ENCODE measurements at places on chromosomes 13 and 19.
A peak's percentile ranks its signal among the peaks of the same experiment; 100 is the strongest.

- DNase-seq: no peak
These were observed 16.0 kb downstream of the CDX2 start for GRCh38 chr13:27952876-27953675.

DNA sequence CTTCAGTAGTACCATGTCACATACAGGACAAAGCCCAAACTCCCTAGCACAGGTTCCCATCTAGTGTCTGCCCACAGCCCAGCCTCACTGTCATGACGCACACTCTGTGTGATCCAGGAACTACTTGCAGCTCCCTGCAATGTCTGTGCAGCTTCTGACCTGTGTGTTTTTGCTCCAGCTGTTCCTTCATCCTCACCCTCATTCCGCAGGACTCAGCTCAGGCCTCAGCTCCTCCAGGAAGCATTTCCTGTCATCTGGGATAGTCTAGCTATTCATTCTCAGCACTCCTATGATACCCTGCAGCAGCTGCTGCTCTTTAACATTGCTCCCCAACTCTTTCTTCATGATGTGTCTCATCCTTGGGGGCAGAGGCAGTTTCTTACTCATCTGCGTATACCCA, 56.1 kb downstream of the ENOX1 start:
- DNase-seq: no peak

DNA sequence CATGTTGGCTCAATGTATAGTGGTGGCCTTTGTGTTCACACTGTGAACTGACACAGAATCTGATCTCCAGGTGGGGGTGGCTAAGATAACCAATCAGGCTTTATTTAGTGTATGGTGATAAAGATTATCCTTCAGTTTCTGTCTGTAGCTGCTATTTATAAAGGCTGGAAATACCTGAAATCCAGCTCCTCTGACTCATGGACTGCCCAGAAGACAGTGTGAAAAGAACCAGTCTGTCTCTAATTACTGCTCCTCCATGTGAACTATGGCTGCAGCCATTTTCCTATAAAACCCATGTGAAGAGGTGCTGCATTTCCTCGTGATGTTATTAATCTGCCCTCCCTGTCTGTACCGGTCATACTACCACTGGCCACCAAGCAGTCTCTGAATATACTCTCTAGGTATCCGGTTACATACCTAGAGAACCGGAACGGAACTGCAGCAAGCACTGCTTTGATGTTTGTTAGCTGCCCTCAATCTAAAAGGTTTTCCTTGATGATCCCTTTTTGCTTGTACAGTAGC, 238.0 kb downstream of the LHFPL6 start:
- DNase-seq: no peak

GRCh38 chr19:50323782-50324133, 5.4 kb downstream of the KCNC3 start:
- DNase-seq: no peak

- DNase-seq: peak; percentile 56
These were observed 4.3 kb upstream of the IFNL2 start for GRCh38 chr19:39263912-39264305.

DNA sequence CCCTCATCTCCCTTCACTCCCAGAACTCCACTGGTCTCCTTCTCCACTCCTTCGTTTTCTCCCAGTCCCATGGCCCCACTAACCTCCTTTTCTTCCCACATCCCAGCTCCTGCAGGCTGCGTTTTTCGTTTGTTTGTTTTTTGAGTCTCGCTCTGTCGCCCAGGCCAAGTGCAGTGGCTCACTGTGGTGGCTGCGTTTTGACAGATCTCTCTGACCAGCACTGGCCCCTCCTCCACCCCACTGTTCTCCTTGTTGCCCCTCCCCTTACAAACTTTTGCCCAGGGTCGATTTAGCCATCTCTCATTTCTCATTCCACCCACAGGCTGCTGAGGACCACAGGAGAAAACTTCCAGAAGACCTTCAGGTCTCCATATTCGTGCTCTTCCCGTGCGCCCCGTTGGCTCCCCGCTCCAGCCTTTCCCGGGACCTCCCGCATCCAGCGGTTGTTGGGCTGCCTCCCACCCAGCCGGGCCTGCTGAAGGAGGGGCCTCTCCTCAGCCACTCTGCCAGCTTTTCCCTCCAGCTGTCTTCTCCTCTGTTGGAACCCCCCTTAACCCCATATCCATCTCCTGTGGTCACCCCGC, 40.6 kb upstream of the GJB6 start:
- DNase-seq: no peak

GRCh38 chr13:102172406-102172805, 229.4 kb downstream of the FGF14 start:
- no peak for DNase-seq

DNA sequence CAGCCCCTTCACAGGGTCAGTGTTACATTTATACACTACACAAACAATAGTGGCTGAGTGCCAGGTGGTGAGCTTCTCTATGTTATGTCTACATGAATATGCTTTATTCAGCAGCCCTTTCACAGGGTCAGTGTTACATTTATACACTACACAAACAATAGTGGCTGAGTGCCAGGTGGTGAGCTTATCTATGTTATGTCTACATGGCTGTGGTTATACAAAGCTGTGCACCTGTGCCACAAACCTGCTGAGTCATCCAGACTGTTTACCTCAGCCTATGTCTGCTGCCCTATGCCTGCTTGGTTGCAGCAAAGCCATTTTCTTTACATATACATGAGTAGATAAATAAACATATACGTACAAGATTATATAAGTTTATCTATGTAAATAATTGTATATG, 76.5 kb downstream of the ZNF726 start:
- no peak for DNase-seq

GRCh38 chr19:47109177-47109540, 4.4 kb downstream of the ZC3H4 start:
- DNase-seq: no peak

DNA sequence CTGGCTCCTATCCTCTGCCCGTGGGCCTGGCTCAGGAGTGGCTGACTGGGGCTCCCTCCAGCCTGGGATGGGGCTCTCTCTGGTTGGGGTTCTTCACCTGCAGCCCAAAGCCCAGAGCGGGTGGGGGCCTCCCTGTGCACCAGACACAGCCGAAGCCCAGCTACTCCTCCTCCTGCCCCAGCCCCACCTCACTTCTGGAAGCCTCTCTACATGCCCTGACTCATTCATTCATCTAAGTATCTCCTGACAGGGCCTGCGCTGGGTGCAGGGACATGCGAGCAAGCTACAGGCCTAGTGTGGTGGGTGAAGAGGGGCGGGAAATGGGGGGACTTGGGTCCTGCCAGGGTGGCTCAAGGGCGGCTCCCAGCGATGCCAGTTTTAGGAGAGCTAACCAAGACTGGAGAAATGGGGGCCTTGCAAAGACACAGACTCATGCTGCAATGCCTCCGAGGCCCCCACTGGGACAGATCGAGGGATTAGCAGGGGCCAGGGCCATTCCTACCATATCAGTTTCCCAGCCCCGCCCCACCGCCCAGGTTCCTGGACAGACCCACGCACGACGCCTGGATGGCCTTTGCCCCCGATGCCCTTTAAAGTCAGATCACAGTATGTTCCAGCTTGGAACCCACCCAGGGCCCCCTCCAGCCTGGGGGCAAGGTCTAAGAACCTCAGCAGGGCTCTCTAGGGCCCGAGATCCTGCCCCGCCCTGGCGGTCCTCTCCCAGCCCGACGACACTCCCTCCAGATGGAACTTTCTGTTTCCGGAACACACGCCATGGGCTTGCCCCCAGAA, 12.6 kb downstream of the LSM4 start:
- no peak for DNase-seq

DNA sequence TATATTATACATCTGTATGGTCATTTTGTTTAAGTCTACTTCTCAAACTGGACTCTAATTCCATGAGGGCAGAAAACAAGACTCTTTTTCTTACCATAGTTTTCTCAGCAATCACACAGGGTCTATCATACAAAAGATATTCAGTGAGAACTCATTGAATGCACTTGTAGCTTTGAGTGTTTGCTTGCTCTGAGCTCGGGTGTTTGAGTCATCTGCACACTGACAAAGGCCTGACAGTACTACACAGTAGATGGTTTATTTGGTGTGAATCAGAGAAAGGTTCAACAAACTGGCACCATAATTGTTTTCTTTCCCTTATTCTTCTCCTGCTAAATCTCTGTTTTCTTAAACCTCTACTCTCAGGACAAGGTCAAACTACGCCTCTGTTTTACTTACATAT, 586.4 kb downstream of the LMO7 start:
- no peak for DNase-seq

DNA sequence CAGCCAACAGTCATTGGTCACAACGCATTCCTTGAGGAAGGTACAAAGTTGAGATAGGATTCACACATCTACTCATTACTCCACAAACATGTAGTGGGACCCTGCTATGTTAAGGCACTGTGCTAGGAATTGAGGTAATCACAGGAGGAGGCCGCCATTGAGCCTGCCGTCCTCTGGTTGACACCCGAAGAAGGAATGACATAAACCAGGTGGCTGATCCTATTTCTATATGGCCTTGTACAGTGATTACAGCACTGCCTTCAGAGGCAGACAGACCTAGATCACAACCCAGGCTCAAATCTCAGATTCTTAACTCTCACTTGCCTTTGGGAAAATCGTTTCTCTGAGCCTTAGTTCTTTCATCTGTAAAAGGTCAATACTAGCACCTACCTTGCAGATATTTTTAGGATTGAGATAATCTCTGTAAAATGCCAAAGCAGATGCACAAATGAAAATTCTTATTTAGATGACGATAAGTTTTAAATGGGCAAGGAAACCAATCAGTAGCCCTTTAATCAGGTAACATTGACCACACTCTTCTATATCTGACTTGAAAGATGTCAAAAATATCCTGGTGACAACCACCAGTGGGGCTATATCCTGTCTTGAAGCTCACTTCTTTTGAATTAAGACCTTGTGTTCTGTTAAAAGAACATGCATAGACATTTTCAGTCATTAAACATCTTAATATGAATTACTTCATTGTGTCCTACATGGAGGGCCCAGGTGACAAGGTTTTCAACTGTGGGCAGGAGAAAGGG, 251.6 kb downstream of the KCTD12 start:
- DNase-seq: no peak

DNA sequence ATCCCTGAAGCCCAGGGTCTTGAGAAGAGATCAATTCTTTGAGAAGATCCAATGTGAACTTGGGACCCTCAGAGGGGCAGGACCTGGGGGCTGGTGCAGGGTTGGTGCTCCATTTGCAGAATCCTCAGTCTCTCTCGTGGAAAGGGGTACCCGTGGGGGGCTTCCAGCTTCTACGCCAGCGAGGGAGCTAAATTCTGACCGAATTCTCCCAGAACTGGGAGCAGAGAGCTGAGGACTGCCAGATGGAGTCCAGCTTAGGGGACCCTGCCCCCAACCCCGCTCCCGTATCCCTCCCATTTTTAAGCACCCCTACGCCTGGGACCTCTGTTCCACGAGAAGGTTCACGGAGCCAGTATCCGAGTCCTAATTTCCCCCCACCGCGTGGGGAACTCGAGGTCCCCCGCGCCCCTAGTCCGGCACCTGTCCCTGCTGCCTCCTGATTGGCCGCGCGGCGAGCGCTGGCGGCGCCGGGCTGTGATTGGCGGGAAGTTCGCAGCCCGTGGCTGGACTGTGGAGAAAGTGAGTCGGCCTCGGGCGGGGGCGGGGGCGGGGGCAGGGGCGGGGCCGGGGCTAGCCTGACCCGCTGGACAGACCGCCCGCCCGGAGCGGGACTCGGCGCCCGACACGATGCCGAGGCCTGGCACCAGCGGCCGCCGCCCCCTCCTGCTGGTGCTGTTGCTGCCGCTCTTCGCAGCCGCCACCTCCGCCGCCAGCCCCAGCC, 4.4 kb upstream of the LTBP4 start:
- no peak for DNase-seq

DNA sequence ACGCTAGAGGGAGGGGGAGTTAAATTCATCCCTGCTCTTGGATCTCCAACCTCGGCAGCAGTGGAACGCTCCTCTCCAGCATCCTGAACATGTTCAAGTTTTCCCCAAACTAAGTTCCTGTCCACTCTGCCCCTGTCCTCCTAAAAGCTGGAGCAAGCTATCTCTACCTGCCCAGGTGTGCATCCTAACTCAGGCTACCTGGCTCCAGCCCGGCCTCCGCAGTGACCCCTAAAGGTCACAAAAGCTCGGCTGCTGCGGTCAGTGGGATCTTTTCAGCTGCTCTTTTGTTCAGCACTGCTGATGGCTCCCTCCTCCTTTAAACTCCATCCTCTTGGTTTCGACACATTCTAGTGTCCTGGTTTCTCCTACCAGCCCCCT, 1.4 kb downstream of the DCUN1D2 start:
- no peak for DNase-seq

GRCh38 chr19:49157445-49158224, at the start of gene TRPM4:
Gene TRPM4 (plus strand): TSS chr19:49157792. CDS start chr19:49157867, 75 bp downstream.
- DNase-seq: peak; percentile 96

DNA sequence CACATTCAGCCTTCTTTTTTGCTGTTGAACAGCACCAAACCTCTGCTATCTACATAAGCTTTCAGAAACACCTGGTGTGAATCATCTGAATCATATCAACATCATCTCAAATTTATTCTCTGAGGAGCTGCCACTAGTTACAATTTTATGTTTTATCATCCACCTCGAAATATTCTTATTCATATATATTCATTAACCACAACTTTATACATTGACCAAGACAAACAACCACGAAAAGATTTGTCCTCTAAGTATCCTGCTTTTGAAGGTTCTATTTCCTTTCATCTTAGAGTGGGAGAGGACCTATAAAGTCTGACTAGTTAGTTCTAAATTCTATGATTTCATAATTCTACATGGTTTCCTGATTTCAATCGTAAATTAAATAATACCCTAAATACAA, 18.9 kb downstream of the ESD start:
- DNase-seq: no peak

- DNase-seq: peak; percentile 89
These were observed 11.6 kb upstream of the ASF1B start for GRCh38 chr19:14147797-14148605.

GRCh38 chr19:18437491-18438330, at the start of gene ISYNA1:
Gene ISYNA1 (minus strand): TSS chr19:18438133. CDS start chr19:18437979, 154 bp downstream.
- no peak for DNase-seq

DNA sequence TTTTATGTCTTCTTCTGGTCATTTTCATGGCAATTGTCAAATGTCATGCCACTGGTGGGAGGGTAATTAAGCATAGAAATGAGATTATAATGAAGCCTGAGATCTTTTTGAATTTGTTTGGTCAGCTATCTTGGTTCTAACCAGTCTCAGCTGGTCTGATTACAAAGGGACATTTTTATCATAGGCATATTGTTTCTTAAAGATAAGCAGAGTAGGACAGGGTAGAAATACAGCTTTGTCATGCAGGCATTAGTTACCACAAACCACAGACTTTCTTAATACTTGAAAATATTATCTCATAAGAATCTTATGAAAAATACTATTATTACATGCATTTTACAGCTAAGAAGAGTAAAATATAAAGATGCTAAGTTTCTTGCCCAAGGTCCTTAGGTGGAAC, 1761.5 kb downstream of the PCDH9 start:
- DNase-seq: no peak

DNA sequence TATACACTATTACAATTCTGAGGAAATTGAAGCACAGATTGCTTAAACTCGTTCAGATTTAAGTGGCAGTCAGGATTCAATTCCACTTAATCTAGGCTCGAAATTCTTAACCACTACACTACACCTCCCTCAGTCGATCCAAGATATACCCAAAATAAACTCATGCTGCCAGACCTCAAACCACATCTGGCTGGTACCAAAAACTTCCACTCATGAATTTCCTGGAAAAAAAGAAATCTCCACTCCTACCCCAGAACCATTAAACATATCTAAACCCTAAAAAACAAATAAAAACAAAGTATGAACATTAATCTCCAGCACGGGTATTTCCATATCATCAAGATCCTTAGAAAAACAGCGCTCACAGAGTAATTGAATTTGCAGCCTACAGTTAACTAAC, 1.1 kb downstream of the ZFP30 start:
- DNase-seq: no peak

- no peak for DNase-seq
These were observed 40.6 kb downstream of the DPF1 start for GRCh38 chr19:38183251-38183897.
